ENCODE measurements at places on chromosomes 3 and 15. TPM values are rescaled to one million over a fixed set of nuclear protein-coding genes. Genes with fewer than 3 reads are reported as not detected.
A peak's percentile ranks its signal among the peaks of the same experiment; 100 is the strongest.

PIGZ gene
- total RNA-seq, result 0.89 TPM

DNA sequence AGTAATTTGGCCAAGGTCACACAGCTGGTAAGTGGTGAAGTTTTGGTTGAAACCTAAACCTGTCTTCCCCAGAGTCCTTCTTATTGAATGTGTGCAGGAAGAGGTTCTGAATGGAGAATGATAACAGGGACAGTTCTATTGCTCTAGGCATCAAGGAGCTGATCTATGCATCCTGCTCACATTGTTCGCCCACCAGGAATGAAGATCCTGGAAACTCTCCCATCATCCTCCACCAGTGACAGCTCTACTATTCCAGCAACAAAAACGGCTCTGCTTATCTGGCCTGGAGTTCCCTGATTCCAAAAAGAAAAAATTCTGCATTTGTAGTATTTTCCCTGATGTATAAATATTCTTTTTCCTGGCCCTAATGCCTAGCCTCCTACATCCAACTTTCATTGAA, 16.4 kb upstream of the TNFAIP8L3 start:
- H3K36me3 ChIP-seq, result no peaks in the 10 kb centered on the region
- H3K27me3 ChIP-seq, result peaks cover 39% of the 10 kb centered on the region
- H3K27ac ChIP-seq, result no peak overlapping the region
- no peaks in the 10 kb centered on the region for H3K4me1 ChIP-seq
- no peak overlapping the region for H3K4me3 ChIP-seq

GRCh38 chr3:119620899-119621298, 23.2 kb downstream of the PLA1A start:
- no peak for DNase-seq
- H3K4me3 ChIP-seq, result no peak overlapping the region
- no peak overlapping the region for H3K27ac ChIP-seq
- peaks cover 5% of the 10 kb centered on the region for H3K4me1 ChIP-seq
- no peaks in the 10 kb centered on the region for H3K36me3 ChIP-seq

RARB gene
- not detected for total RNA-seq

CHRFAM7A gene
- not detected for total RNA-seq

WNT7A gene
- 14.5 TPM for total RNA-seq

GMNC gene
- not detected for total RNA-seq

GRCh38 chr15:78263351-78263781, 996 bp upstream of the DNAJA4 start:
- H3K27me3 ChIP-seq, result peaks cover 4% of the 10 kb centered on the region
- peaks cover 14% of the 10 kb centered on the region for H3K4me1 ChIP-seq
- H3K4me3 ChIP-seq, result peak overlapping the region; percentile 69
- no peak for DNase-seq

- H3K36me3 ChIP-seq, result no peaks in the 10 kb centered on the region
- H3K27ac ChIP-seq, result no peak within 1 kb of the TSS
- no peaks in the 10 kb centered on the region for H3K27me3 ChIP-seq
- H3K4me1 ChIP-seq, result no peaks in the 10 kb centered on the region
- no peak within 1 kb of the TSS for H3K4me3 ChIP-seq
- no peak for DNase-seq
Measured at GRCh38 chr3:63652066-63652725, at the start of gene SNTN. SNTN (plus strand) TSS chr3:63652675; CDS start chr3:63652688, 13 bp downstream.

GRCh38 chr3:13822871-13823585, 56.8 kb downstream of the WNT7A start:
- DNase-seq, result no peak
- peaks cover 5% of the 10 kb centered on the region for H3K36me3 ChIP-seq
- no peak overlapping the region for H3K4me3 ChIP-seq
- H3K27ac ChIP-seq, result no peak overlapping the region
- H3K27me3 ChIP-seq, result no peaks in the 10 kb centered on the region
- H3K4me1 ChIP-seq, result peaks cover 6% of the 10 kb centered on the region

RTF1 gene
- 42.0 TPM for total RNA-seq

TRIM59 gene
- 32.1 TPM for total RNA-seq

GRCh38 chr3:27134171-27134796, 234.9 kb downstream of the NEK10 start:
- H3K27ac ChIP-seq, result no peak overlapping the region
- H3K4me1 ChIP-seq, result peaks cover 5% of the 10 kb centered on the region
- no peak overlapping the region for H3K4me3 ChIP-seq
- peaks cover 3% of the 10 kb centered on the region for H3K36me3 ChIP-seq
- peak; percentile 34 for DNase-seq
- no peaks in the 10 kb centered on the region for H3K27me3 ChIP-seq

- no peak for DNase-seq
- no peaks in the 10 kb centered on the region for H3K4me1 ChIP-seq
- H3K27ac ChIP-seq, result no peak overlapping the region
Measured at GRCh38 chr3:98630416-98630815, 37.0 kb upstream of the CPOX start.

- peak overlapping the region; percentile 74 for H3K4me3 ChIP-seq
- H3K27ac ChIP-seq, result no peak overlapping the region
- H3K36me3 ChIP-seq, result no peaks in the 10 kb centered on the region
- no peak for DNase-seq
- no peaks in the 10 kb centered on the region for H3K27me3 ChIP-seq
Measured at GRCh38 chr3:100073049-100073713, 41.1 kb downstream of the FILIP1L start.

TMEM40 gene
- total RNA-seq, result 54.0 TPM

FEZF2 gene
- not detected for total RNA-seq

DNA sequence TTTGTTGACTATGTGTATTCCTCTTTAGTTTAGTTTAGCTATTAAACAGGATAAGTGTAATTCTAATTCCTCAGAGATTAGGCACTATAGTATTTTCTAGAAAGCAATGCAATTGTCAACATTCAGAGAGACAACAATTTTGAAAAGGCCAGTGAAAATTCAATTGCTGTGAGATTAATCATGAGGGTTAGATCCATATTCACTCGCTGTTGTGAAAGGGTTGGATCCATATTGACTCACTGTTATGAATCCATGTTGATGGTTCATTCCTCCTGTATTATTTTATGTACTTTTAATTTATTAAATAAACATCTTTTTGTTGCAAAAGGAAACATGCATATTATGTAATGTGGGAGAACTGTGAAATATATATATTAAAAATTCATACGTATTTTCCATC, 641 bp downstream of the TRAT1 start:
- peaks cover 8% of the 10 kb centered on the region for H3K36me3 ChIP-seq
- H3K4me1 ChIP-seq, result peaks cover 35% of the 10 kb centered on the region
- DNase-seq, result no peak
- H3K27me3 ChIP-seq, result no peaks in the 10 kb centered on the region
- peak overlapping the region; percentile 99 for H3K27ac ChIP-seq

All from T-helper 17 cell (primary cell).